Femur (tissue), 1 donor: ENCODE measurements at places on chromosomes 6 and 20.

- peak; percentile 67 for DNase-seq
Measured at GRCh38 chr6:111642463-111643158, 36.9 kb upstream of the TRAF3IP2 start.

GRCh38 chr6:30928677-30929076 is 3.3 kb downstream of the SFTA2 start:
- no peak for DNase-seq

GRCh38 chr20:37657924-37658804 is 35.7 kb upstream of the CTNNBL1 start:
- no peak for DNase-seq

- no peak for DNase-seq
Measured at GRCh38 chr6:53627391-53628218, 38.0 kb downstream of the KLHL31 start.

GRCh38 chr6:107368471-107368870 is 90.9 kb downstream of the PDSS2 start:
- DNase-seq: no peak

- no peak for DNase-seq
Measured at GRCh38 chr6:22227824-22228610, 68.8 kb downstream of the PRL start.

GRCh38 chr20:36601540-36601939 is 4.0 kb upstream of the RAB5IF start:
- no peak for DNase-seq

DNA sequence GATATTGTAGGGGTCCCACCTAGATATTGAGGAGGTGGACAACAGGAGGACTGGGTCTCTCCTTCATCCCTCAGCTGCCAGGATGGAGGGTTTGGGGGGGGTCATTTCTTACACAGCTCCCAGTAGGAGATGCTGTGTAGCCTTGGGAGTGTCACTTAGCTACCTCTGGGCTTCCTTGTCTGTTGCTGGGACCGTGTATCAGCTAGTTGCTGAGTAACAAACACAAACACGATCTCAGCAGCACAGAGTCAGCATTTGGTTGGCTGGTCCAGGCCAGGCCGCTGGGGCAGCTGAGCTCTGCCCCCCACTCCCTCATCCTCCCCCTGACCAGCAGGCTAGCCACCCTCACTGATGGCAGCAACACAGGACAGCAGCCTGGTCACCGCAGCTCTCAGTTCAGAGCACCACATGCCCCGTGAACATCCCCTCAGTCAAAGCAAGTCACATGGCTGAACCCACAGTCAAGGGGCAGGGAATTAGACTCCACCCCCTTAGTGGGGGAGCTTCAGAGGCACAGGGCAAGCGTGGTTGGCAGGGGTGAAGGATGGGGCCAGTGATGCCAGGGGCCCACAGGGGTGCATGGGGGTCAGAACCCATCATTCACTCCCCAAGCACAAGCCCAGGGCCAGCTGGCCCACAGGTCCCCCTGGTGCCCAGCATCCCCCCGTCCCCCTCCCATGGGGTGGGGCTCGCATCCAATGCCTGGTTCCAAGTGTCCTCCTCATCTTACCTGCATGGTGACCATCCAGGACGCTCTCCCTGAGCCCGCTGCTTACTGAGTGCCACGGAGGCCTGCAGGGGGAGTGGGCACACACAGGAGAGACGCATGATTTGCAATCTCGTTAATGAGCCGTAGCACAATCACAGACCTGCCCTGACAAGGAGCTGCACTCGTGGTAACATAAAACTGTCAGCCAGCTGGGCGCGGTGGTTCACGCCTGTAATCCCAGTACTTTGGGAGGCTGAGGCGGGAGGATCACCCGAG is 112.4 kb downstream of the TAF4 start:
- no peak for DNase-seq

DNA sequence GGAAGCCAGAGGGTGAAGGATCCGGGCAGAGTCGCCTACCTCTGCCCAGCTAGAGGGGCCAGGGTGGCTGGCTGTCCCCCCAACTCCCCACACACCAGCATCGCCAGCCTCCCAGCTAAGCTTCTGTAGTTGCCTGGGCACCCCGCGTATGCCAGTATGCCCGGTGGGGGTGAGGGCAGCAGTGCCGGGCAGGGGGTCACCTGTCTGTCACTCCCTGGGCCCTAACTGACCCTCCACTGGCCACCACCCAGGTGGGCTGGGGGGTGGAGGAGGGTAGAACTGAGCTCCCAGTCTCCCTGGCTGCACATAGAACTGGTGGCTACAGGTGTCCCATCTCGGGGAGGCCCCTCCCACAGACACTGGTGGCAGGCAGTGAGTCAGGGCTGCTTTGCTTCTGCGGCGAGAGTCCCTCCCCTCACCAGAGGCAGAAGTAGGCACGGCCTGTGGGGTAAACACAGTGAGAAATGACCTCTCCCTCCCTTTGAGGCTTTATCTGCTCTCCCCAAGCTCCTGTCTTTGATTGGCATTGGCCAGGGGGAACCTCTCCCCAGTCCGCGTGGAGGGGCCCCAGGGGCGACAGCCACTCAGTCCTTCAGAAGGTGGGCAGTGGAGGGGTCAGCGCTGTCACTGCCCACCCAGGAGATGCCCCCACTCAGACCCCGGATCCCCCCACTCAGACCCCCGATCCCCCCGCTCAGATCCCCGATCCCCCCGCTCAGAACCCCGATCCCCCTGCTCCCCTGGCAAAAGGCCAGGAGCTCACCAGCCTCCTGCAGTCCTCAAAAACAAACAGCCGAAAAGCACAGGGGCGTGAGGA is 2.5 kb downstream of the NTSR1 start:
- no peak for DNase-seq

- DNase-seq: no peak
Measured at GRCh38 chr6:110395221-110395620, 20.2 kb downstream of the DDO start.

DNA sequence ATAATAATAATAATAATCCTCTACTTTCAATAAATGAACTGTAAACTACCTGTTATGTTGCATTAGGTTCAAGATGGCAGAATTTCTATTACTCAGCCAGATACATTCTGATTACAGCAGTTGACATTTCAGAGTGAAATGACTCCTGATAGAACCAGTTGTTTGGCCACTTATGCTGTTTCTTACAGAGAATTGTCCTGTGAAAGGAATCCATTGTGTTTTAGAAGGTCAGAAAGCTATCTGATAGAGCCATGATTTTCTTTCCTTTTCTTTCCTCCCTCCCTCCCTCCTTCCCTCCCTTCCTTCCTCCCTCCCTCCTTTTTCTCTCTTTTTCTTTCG is 16.6 kb downstream of the GJA10 start:
- no peak for DNase-seq

DNA sequence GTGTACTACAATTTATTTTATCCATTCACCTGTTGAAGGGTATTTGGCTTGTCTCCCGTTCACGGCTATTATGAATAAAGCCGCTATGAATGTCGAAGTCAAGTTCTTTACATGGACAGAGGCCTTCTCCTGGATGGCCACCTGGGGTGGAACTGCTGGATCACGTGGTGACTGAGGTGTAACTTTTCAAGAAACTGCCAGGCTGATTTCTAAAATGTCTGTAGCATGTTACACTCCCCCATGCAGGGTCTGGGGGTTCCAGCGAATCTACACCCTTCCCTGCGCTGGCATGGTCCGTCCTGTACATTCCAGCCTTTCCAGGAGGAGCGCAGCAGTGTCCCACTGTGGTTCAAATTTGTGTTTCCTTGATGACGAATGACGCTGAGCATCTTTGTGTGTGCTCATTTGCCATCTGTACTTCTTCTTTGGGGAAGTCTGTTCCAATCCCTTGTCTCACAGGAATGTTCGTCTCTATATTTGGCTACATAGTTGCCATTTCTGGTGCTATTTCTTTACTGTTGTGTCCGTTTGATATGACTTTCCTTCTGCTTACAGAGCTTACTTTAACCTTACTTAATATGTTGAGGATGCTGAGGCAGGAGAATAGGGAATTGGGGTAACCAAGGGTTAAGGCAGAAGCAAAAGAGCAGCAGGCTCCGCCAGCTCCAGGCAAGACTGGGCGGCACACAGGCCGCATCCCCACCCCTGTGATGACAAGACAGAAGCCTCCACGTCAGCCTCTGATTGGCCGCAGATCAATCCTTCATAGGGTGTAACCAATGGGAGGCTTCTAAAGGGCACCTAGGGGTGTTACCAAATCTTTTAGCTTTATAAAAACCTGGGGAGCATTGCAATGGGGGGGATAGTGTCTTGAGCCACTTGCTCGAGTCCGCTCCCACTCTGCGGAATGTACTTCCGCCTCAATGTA is 106.6 kb downstream of the TAF4 start:
- DNase-seq: no peak

- DNase-seq: no peak
Measured at GRCh38 chr6:160457823-160458222, 109.6 kb downstream of the SLC22A3 start.

GRCh38 chr6:122153557-122153956 is 245.9 kb upstream of the HSF2 start:
- DNase-seq: no peak

GRCh38 chr6:154638369-154638768 is 94.8 kb upstream of the SCAF8 start:
- no peak for DNase-seq

DNA sequence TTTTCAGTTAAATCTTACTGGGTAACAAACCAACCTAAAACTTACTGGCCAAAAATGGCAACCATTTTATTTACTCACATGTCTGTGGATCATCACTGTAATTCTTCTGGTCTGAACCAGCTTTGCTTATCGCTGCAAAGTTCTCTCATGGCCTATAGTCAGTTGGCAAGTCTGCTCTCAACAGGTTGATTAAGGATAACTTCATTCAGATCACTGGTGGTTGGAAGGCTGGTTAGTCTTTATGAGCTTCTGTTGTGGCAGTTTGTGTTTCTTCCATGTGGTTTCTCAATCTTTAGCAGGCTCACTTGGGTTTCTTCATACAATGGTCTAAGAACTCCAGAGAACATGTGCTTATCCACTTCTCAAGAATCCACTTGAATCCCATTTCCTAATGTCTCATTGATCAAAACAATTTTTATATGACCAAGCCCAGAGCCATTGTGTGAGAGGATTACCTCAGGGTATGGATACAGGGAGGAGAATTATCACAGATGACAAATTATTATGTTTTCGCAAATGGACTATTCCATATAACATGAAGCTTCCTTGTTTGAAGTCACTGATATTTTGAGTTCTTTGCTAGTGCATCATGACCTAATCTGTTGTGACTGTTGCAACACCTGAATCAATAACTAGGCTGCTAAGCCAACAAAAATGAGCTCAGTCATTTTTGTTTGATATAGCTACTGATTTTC is 155.4 kb upstream of the BMP2 start:
- DNase-seq: no peak

DNA sequence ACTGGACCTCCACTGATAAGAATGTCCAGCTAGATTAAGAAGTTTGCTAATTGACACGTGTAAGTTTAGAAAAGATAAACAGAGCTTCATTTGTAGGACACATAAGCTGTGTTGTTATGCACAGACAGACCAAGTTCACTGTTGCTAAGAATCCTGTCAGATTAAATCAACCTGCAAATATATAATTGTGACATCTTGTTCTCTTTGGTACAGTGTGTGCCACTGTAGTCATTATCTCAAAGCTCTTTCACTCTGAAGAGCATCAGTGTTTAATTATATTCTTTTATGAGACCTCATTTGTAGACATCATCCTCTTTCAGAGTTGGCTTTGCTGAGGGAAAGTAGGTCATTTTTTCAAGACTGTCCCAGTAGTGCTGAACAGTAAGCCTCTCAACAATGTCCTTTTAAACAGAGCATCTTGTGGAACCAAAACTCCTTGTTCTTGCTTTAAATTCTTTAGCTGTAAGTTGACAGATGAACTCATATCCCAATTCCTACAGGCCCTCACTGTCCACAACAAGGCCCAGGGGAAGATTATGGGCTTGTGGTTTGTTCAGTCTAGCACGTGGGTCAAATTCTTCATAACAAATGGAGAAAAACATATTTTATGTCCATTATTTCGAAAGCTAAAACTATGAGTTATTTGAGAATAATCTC is 252.4 kb downstream of the HDGFL1 start:
- no peak for DNase-seq

GRCh38 chr6:63458480-63459115 is 113.7 kb upstream of the LOC128125822 start:
- no peak for DNase-seq

GRCh38 chr20:33235696-33236095 is at the start of gene BPIFA1:
Gene BPIFA1, plus strand, starts transcription at chr20:33235996. Its CDS starts 1,716 bp downstream, at chr20:33237712.
- DNase-seq: no peak

- no peak for DNase-seq
Measured at GRCh38 chr6:158188591-158188990, 20.4 kb downstream of the GTF2H5 start.

GRCh38 chr20:53940907-53941545 is 129.4 kb downstream of the BCAS1 start:
- peak; percentile 67 for DNase-seq

GRCh38 chr20:22473293-22473692 is 111.1 kb downstream of the FOXA2 start:
- no peak for DNase-seq

DNA sequence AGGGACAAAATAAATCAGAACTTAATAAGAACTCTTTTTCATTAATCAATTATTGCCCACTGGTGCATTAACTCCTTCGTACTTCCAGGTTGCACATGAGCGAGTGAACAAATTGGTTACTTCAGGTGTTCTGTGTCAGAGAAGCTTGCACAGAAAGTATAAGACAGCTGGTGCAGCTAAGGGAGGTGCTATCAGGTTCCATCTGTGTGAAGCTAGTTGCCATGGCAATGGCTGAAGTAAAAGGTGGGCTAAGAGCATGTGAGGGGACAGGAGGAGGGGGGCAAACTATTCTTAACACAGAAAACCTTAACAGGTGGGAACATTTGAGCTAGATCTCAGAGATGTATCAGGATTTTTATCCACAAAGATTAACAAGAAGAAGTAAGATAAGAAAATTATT is 81.6 kb downstream of the MANEA start:
- no peak for DNase-seq

- peak; percentile 62 for DNase-seq
Measured at GRCh38 chr20:58618351-58619076, 32.6 kb upstream of the STX16 start.

DNA sequence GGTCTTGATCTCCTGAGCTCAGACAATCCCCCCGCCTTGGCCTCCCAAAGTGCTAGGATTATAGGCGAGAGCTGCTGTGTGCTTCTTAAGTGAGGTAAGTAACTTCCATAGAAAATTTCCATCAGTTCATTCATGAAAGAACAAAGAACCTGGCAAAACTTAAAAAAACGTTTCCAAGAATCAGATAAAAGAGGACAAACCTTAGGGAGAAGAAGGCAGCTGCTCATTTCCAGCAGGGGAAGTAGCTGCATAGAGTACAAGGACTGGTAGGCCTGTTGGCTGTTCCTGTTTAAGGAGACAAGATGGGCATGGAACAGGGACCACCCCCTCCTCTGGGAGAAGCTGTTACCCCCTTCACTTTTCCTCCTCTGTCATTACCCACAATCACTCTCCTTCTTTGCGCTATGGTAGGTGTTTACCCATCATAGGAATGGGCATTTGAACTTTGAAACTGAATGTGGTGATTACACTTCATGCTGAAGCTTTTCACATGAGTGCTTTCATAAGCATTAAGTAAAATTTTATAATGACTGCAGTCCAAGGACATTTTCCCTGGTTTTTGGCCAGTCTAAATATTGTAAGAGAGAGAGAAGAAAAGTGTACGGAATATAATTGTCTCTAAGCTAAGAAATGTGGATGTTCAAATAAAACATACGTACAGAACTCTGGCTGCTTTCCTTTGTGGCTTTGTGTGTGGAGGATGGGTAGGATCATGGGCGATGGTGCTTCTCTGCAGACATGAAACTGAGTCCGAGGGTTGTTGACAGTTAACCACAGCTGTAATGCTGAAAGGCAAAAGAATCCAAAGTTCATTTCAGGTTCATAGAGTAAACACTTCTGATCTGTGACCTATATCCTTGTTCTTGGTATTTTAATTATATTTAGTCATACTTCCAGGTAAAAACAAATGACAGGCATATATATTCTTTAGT is 56.4 kb downstream of the CCN2 start:
- DNase-seq: no peak

GRCh38 chr6:7086488-7086887 is 21.3 kb upstream of the RREB1 start:
- no peak for DNase-seq
